Epithelial cell of proximal tubule (primary cell): ENCODE measurements at places on chromosomes 16 and 17.

GRCh38 chr17:66248285-66248684, 19.1 kb upstream of the APOH start:
- DNase-seq: no peak

DNA sequence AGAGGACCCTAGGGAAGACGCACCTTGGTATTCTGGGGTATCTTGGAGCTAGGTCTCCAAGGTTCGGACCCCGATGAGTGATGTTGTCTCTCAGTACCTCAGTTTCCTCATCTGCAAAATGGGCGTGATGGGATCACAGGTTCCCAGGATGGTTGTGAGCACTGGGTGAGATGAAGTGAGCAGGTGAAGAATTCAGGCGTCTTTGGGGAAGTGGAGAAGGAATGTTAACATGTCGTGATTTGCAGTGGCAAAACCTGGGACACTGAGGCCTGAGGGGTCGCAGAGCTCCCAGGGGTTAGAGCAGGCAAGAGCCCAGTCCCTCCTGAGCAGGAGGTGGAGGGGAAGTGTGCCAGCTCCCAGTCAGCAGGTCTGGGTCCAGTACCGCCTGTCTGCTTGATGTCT, 215.1 kb upstream of the GSE1 start:
- DNase-seq: no peak

- DNase-seq: peak; percentile 33
Measured at GRCh38 chr16:56985288-56985961, 3.9 kb upstream of the NLRC5 start.

DNA sequence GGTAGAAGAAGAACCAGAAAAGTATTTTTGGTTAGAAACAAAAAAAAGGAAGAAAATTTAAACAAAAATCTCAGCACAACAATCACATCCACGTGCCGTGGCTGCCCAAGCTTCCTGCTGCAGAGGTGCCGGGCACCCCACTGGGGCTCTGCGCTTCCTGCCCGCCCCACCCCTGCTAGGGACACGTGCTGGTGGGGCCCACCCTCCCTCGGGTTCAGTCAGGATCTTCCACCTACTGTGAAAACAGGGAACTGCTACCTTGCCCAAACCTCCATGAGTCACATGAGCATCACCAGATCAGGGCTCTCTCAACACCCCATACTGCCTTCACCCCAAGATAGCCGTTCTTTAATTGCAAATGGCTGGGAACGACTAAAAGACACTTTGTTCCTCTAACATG, 24.4 kb upstream of the CYTH1 start:
- no peak for DNase-seq

DNA sequence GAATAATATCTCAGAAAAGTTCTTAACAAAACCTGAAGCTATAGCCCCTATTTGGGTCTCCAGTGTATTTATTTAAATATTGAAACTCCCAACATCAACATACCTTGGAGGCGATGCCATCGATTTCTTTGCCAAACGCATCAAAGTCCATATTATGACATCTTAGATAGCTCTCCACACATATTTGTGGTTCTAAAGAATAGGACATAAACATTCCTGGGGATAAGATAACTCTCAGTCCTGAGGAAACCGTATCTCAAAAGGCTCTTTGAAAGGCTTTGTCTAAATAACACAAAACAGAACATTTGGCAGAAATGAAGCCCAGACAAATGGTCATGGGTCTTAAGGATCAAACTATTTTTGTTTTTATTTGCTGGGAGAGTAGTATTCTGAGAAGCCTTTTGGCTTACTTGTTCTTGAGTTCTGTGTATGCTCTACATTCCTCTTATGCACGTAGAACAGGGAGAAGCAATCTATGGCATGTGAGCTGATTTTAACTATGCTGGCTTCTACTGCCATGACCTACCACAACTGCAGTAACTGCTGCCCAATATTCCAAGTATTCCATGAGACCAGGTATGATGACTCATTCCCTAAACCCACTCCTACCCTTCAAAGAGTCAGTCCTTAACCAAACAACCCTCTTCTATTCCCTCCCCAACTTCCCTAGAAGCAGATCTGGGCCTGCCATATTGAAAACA, 279.0 kb upstream of the ZFHX3 start:
- no peak for DNase-seq

- no peak for DNase-seq
Measured at GRCh38 chr17:82664276-82664575, 16.0 kb upstream of the WDR45B start.

DNA sequence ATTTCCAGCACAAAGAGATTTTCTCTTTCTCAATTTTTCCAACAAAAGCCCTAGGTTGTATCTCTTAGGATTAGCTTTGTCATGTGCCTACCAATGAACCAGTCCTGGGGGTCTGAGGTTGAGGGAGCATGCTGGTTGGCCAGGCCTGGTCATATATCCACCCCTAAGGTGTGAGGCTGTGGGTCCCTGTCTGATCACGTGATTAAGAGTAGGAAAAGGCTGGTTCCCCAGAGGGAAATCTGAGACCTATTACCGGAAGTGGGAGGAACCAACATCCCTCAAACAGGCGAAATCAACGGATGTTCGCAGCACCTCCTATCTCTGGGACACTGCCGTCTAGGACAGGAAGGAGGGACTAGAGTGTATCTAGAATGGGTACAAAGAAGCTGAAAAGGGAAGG, 185.7 kb upstream of the IRX5 start:
- no peak for DNase-seq

- no peak for DNase-seq
Measured at GRCh38 chr16:50474138-50474537, 74.1 kb upstream of the NKD1 start.

- no peak for DNase-seq
Measured at GRCh38 chr17:3859940-3860339, 13.9 kb upstream of the NCBP3 start.

GRCh38 chr17:17204635-17205231, 1.4 kb downstream of the PLD6 start:
- no peak for DNase-seq

DNA sequence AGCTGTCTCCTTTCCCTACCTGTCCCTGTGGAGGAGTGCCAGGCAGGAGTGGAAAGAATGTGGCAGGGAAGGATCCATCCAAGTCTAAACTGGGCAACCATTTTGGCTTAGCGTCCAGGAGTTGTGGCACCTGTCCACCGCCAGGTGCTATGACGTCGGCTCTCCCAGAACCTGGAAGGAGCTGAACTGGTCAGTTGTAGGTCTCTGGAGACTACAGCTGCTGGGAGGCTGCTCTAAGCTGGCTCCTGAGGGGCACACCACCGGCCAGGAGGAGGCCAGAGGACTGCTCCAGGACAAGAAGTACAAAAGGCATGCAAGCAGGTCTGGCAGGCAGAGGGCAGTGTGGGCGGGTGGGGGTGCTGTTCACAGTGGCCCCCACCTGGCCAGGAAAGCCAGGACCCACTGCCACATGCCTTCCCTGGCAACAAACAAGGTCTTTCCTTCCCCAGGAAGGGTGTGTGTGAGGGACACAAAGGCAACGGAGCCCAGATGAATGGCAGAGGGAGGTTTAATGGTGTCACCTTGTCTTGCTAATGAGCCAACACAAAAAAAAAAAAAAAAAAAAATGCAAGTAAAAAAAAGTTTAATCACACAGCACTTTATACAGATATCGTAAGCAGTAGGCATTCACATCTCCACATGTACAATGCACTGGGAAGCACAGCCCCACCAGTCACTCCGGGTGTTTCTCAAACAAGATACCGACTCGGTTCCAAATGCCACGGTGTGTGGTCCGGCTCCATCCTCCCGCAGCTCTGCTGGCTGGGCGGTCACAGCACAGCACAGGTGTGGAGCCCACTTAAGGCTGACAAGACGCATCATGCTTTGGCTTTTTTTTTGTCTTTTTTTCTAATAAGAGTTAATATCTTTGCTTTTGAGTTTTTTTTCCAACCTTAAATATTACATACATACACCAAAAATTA, 4.8 kb downstream of the SPHK1 start:
- no peak for DNase-seq

DNA sequence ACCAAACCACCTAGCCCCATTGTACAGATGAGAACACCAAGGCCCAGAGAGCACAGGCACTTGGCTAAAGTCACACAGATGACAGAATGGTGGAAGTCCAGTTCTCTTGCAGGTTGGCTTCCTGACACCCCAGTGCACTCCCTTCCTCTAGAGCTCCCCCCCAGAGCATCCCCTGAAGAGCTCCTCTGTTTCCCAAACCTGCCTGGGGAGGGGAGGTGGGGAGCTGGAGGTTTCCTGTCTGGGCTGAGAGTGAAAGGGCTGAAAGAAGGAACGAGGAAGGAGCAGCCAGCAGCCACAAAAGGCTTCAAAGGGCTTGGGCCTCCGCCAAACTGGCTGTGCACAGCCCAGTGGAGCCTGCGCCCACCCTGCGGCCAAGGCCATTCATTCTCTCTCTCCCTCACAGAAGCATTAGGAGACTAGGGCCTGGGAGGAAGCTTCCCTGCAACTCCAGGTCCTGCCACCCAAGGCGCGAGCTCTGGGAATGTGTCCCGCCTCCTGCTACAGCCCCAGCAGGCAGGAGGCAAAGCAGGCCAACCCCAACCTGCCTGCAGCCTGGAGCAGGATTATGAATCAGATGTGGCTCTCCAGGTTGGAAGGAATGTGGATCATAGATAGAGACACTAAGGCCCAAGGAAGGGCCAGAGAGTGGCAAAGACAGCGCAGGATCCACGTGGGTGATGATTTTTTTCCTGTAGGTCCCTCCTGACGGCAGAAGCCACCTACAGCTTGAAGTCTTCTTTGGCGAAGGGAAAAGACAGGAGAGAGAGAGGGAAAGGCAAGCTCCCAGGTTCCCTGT, 913 bp downstream of the SLC13A5 start:
- no peak for DNase-seq

DNA sequence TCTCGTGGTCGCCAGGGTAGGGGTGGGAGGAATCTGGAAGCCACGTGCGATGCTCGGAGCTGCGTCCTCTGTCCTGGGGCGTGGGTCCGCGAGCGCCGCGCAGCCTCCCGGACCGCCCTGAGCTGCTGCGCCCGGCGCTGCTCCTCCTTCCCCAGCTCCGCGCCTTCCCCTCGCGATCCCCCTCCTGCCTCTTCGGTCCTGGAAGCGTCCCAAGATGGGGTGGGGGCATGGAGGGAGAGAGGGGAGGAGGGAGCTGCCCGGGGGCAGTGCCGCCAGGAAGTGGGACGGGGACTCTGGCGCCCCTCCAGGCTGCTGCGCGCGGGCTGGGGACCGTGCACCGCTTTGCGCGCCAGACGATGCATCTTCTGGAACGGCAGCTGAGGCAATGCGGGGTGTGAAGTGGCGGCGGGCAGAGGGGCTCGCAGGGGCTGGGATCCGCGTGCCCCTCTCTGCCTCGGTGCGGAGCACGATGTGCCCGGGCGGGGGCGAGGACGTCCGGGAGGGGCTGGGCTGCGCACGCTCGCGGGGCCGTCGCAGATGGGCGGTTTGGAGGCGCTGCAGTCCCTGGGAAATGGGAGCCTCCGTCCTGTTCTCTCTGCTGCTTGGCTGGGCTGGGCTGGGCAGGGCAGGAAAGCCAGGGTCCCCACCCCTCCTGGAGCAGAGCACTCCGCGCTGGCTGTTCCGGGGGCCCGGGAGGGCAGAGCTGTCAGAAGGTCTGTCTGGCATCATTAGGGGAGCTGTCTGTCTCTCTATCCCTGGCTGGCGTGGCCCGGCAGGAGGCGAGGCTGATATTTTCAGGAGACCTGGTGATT, 388.0 kb downstream of the SEC14L1 start:
- DNase-seq: no peak

GRCh38 chr16:69048328-69049120, 56.9 kb upstream of the HAS3 start:
- DNase-seq: no peak

DNA sequence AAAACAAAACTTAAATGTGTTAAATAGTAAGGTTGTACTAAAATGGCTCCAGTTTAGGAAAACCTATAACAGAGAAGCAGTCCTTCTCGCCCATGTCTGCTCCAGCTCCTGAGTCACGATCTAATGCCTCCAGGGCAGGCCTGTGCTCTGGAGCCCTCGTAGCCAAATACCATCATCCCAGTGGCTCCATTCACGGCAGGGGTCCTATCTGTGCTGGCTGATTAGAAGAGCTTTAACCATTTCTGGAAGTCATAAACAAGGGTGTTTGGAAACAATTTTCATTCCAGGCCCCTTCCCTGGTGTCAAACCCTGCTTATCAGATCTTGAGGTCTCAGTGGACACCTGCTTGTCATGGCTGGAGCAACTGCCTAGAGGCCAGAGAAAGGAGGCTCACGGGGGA, 336.9 kb downstream of the SOX9 start:
- no peak for DNase-seq
